ENCODE measurements at places on chromosomes 12 and 14.
A peak's percentile ranks its signal among the peaks of the same experiment; 100 is the strongest.

- no peak for DNase-seq
Observed at GRCh38 chr14:91164676-91165075, 50.8 kb downstream of the DGLUCY start.

DNA sequence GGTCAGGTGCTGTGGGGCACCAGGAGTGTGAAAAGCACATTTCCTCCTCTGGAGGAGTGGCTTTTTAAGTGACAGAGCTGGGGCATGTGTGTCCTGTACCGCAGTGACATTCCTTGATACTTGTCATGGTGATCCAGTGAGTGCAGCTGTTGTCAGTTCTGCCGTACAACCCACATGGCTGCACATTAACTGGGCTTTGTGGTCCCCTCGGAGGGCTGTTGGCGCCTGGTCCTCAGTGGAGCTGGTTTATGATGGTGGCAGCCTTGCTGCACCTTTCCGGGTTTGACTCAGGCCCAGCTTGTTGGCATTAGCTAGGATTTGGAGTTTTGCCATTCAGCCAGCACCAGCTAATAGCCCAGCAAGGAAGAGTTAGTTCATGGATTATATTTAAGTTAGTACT is 77.0 kb downstream of the SLC25A47 start:
- DNase-seq = no peak

DNA sequence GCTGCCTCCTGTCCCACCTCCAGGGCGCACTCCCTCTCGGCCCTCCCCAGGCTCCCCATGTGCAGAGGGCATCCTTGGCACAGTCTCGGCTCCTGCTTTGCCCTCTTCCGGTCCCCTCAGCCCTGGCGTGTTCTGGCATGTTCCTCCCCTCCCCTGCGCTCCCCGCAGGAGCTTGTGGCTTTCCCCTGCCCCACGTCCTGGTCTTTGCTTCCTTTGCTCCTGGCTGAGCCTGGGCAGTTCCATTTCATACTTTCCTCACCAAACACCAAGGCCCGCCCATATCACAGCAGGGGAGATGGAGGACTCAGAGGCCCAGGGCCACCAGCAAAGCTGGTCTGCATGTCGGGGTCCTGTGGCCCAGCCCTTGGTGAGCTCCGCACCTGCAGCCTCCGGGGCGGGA is 56.0 kb downstream of the FBRSL1 start:
- no peak for DNase-seq

DNA sequence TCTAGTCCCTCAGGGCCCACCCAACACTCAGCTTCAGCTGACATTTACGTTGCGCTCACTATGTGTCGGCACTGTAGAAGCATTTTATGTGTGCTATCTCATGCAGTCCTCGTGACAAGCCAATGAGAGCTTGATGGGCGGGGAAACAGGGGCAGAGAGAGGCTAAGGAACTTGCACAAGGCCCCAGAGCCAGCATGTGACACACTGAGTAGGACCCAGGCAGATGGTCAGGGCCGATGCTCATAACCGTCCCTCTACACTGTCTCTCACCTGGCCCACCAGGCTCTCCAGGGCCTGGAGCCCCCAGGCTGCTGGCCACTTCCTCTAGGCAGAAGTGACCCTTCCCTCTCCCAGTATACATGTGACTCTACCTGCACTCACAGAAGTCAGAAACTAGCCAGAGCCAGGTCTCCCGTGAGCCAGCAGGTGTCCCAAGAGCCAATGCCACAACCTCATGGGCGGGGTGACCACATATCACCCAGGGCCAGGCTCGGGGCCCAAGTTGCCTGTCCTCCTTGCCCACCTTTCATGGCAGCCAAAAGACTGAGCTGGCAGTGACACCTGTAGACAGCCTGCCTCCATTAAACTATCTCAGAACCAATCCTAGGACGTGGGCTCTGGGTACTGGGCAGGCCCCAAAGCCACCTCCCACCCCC is 38.3 kb downstream of the TTC7B start:
- DNase-seq = no peak

- DNase-seq = no peak
Observed at GRCh38 chr12:128991716-128992115, 138.4 kb downstream of the GLT1D1 start.

DNA sequence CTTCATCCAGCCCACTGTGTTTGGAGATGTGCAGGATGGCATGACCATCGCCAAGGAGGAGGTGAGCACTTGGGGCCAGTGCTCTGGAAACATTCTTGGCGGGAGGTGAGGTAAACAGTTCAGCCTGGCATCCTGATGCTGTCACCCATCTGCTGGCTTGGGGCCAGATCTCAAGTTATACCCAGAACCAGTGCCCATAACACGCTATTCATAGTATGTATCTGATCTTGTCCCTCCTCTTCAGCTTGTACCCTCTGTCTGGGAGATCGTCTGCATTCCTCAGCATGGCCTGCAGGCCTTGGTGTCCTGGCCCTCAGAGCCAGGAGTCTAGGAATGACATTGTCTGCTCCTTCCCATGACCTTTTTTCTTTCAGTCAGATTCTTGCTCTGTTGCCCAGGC is 31.4 kb downstream of the ALDH2 start:
- DNase-seq = no peak

DNA sequence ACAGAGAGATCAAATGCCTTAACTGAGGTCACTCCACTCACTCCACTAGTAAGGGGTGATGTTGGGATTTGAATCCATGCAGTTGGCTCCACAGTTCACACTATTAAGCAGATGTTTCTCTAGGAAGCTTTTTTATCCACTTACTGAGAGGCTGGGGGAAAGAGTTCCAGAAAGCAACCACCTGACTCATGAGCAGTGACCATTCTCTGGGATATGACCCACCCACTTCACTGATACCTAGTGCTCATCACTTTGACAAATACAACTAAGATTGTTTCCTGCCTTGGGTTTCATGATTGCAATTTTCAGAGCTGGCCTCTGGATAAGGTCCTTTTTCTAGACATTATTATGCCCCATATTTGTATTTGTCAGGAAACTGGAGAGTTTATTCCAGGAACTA is 152.1 kb upstream of the PLEKHG7 start:
- no peak for DNase-seq

DNA sequence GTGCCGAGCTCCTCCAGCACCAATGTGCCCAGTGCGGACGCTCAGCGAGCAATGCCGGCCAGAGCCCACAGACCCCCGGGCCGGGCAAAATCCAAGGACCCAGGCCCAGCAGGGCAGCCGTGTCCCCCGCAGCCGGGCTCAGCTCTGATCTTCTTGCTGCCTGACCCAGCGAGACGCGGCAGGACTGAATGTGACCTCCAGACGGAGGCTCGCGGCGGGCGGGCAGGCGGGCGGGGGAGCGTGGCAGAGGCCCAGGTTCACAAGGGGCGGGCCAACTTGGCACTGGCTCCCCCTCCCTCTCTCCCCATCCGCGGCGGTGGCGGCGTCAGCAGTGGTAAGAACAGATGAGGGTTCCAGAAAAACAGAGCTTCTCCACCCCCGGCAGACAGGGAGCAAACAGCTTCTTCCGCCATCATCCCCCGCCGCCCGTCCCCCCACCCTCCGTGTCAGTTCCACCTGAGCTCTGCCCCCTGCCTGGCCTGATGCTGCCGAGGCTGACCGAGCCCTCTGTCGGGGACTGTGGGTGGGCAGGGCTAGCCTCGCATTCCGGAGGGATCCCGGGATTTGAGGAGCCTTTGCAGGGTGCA is 94.3 kb downstream of the RFLNA start:
- DNase-seq = peak; percentile 56

DNA sequence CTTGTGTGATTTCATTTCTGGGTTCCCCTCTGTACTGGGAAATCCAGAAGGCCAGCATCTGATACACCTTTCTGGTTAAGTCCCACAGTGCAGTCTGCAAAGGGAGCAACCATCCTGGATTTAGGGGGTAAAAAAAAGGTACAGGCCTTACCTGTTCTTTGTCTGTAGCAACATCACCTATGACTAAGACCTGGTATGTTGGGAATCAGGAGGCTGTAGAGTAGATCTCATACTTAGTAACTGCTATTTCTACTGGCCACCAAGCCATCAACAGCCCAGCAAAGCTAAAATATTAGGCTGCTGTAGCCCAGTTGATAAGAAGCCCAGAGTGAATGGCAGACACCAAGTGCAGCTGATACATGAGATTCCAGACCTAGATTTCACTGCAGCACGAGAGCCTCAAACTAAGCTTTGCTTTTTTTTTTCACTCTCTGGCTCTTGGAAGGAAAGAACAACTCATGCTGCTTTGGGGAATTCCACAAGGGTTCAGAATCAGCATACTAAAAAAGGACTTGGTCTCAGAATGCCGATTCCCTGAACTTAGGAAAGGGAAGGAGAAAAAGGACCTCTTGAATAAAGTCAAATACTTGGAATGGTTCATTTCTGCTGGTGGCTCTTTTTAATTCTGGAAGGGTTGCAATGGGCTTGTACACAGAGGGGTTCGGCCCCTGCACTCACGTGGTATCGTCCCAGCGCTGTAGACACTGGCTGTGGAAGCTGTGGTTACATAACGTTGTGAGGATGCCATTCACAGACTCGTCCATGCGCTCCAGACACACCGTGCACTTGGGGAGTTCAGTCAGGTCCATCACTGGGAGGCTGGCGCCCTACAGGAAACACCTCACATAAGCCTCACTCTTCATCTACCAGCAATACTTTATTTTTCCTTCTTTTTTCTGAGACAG is 20.5 kb downstream of the BRAP start:
- no peak for DNase-seq

GRCh38 chr14:47511829-47512228 is 163.6 kb downstream of the MDGA2 start:
- DNase-seq = no peak

GRCh38 chr12:110639336-110640141 is 25.6 kb downstream of the TCTN1 start:
- no peak for DNase-seq

GRCh38 chr14:54577494-54577893 is 10.6 kb downstream of the SAMD4A start:
- no peak for DNase-seq

DNA sequence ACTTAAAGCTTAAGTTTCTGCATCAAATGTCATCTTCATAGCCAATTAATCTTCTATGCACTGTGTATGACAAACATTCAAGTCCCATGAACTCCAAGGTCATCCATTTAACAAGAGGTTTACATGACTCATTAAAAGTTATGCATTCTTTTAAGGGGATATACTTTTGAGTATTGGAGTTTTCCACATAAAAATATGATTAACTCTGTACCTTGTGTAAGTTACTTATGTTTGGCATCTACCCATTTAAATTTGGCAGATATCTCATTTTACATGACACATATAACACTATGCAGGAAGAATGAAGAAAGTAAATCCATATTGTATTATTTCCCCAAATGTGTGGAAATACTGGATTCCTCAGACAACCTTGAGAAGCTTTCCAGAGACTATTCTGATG is 240.2 kb downstream of the PAX9 start:
- no peak for DNase-seq

GRCh38 chr14:55267820-55268219 is 3.4 kb upstream of the FBXO34 start:
- DNase-seq = no peak

- no peak for DNase-seq
Observed at GRCh38 chr14:89228921-89229639, 188.0 kb downstream of the FOXN3 start.

- no peak for DNase-seq
Observed at GRCh38 chr12:50042693-50043092, 14.7 kb upstream of the ASIC1 start.

- no peak for DNase-seq
Observed at GRCh38 chr12:3592856-3593625, 102.0 kb downstream of the PRMT8 start.

DNA sequence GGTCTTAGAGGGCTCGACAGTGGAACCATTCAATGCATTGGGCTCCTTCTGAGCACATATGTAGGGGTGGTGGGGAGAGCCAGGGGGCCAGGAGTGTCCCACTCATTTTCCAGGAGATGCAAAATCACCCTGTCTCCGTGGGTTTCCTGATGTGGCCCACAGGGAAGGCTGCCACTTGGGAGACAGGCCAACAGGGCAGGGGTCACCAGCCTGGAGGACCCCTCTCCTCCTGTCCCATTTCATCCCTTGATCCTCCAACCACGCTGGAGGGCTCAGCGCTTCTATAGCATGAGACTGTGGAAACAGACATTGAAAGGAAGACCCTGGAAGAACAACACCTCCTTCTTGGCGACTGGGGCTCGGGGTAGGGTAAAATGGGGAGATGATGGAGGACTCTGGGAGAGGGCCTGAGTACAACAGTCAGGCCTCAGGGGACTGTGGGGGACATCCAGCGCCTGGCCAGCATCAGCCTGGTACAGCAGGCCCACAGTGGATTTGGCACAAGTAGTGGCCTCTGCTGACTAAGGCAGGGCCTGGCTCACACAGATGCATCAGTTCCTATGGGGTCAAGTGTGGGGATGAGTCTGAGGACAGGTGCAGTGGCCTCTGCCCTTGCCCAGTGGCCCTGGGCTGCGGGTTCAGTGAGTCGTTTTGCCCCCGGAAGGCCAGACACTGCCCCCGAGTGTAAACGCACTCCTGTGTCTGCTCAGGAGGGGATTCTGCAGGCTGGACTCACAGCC is 68.0 kb downstream of the PRIMA1 start:
- no peak for DNase-seq

- no peak for DNase-seq
Observed at GRCh38 chr12:106123551-106124081, 15.1 kb downstream of the NUAK1 start.

DNA sequence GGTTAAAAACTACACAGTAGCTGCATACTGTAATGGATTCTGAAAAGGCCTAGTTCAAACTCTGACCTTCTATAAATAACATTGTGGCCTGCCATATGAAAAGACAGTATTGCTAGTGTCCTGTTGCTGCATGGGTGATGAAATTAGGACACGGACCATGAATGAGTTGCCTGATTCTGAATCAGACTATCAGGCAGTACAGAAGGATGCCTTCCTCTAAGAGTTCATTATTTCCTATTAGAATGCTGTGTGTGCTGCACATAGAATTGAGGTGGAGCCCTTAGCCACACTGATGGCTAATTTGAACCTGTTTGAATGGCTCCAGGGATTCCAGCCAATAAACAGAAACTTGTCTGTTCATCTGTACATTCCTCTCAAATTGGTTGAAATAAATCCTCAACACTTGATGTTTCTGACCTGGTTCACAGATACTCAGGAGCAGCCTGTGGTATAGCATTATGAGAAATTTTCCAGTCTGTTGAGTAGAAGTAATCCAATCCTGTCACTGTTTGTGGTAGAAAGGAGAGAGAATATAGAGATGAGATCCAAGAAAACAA is 483.2 kb downstream of the APAF1 start:
- DNase-seq = no peak

- no peak for DNase-seq
Observed at GRCh38 chr12:54415221-54415929, 3.7 kb downstream of the ITGA5 start.

DNA sequence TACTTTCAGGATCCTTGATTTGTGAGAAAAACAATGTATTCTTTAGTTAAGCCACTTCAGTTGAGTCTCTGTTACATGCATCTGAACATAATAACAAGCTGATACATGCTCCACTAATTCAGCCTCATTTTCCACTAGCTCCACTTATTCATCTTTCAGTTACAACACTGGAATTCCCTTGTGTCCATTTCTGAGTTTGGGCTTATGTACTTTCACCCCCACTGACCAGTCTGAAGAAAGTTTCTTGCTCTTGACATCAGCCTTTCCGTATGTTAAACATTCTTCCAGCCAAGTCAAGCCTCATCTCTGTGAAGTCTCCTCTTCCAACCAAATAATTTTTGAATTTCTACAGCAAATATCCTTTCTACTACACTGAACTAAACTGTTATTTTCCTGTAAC is 592.5 kb upstream of the NOVA1 start:
- DNase-seq = no peak

All from stimulated activated naive CD8-positive, alpha-beta T cell treated with anti-CD3 and anti-CD28 coated beads, Interleukin-15, amount 100 ng/mL, for 72 hours (primary cell).